ENCODE measurements at places on chromosomes 2 and 18. TPM values are rescaled to one million over a fixed set of nuclear protein-coding genes. Genes with fewer than 3 reads are reported as not detected.

GRCh38 chr2:126200538-126200937 lies 455.4 kb upstream of the GYPC start:
- no peak for DNase-seq
- H3K4me3 ChIP-seq = no peak overlapping the region
- no peaks in the 10 kb centered on the region for H3K36me3 ChIP-seq
- no peaks in the 10 kb centered on the region for H3K4me1 ChIP-seq
- H3K27ac ChIP-seq = no peak overlapping the region

DNA sequence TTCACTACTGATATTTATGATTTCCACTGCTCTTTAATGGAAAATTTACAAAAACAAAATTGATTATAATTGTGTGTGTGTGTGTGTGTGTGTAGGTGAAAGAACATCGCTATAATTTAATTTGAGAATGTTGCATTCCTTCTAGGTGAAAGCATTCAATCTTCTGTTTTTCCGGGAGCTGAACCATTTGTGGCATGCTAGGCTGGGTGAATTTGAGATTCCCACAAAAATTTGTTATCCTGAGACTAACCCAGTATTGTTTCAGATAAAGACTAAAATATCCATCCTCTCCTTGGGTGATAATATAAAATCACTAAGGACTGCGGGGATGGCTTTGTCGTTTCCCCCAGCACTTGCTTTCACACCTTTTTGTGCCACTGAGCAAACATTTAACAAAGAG lies 911.2 kb upstream of the PIK3C3 start:
- H3K27ac ChIP-seq = no peak overlapping the region
- H3K36me3 ChIP-seq = no peaks in the 10 kb centered on the region
- H3K4me3 ChIP-seq = no peak overlapping the region

GRCh38 chr2:1678609-1679008 lies 65.7 kb downstream of the PXDN start:
- peaks cover 5% of the 10 kb centered on the region for H3K4me1 ChIP-seq
- peak; percentile 41 for DNase-seq
- H3K27ac ChIP-seq = no peak overlapping the region

- H3K4me3 ChIP-seq = no peak overlapping the region
- H3K27ac ChIP-seq = no peak overlapping the region
- no peaks in the 10 kb centered on the region for H3K36me3 ChIP-seq
- DNase-seq = no peak
Measured at GRCh38 chr18:75529394-75529793, 101.9 kb upstream of the SMIM21 start.

- H3K4me1 ChIP-seq = peaks cover 38% of the 10 kb centered on the region
- DNase-seq = no peak
- no peak overlapping the region for H3K27ac ChIP-seq
- H3K27me3 ChIP-seq = no peaks in the 10 kb centered on the region
- peaks cover 41% of the 10 kb centered on the region for H3K36me3 ChIP-seq
- H3K4me3 ChIP-seq = no peak overlapping the region
Measured at GRCh38 chr2:54986264-54986663, 64.0 kb downstream of the RTN4 start.

DNA sequence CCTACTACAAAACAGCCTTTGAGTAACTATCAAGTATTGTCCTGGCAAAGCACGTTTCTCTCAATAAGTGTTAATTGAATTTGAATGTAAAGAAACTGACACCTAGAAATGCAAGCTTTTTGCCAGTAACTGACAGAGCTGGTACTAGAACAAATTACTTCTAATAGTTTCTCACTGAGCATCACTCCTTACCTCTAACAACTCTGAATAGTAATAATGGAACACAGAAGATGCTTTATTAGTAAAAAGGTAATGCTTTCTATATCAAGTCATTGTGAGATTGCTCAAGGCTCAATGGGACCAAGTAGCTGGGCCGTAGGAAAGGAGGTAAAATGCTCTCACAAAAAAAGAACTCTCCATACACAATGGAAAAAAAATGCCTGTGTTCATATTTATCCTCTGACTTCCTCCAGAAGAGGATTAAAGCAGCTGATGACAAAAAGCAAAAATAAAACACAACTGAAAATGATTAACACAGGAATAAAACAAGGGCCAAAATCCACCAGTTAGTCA lies 11.8 kb downstream of the RASGRP3 start:
- no peak overlapping the region for H3K27ac ChIP-seq
- no peak overlapping the region for H3K4me3 ChIP-seq
- H3K4me1 ChIP-seq = peaks cover 18% of the 10 kb centered on the region
- DNase-seq = no peak
- H3K36me3 ChIP-seq = no peaks in the 10 kb centered on the region
- H3K27me3 ChIP-seq = no peaks in the 10 kb centered on the region

DNA sequence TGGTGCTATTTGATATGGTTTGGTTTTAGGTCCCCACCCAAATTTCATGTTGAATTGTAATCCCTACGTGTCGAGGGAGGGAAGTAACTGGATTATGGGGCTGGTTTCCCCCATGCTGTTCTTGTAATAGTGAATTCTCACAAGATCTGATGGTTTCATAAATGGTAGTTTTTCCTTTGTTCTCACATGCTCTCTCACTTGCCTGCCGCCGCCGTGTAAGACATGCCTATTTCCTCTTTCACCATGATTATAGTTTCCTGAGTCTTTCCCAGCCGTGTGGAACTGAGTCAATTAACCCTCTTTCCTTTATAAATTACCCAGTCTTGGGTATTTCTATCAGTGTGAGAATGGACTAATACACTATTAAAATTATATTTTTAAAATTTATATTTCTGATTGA lies 7.3 kb downstream of the DIS3L2 start:
- H3K36me3 ChIP-seq = no peaks in the 10 kb centered on the region
- H3K4me1 ChIP-seq = peaks cover 14% of the 10 kb centered on the region
- H3K27me3 ChIP-seq = no peaks in the 10 kb centered on the region
- no peak for DNase-seq

DNA sequence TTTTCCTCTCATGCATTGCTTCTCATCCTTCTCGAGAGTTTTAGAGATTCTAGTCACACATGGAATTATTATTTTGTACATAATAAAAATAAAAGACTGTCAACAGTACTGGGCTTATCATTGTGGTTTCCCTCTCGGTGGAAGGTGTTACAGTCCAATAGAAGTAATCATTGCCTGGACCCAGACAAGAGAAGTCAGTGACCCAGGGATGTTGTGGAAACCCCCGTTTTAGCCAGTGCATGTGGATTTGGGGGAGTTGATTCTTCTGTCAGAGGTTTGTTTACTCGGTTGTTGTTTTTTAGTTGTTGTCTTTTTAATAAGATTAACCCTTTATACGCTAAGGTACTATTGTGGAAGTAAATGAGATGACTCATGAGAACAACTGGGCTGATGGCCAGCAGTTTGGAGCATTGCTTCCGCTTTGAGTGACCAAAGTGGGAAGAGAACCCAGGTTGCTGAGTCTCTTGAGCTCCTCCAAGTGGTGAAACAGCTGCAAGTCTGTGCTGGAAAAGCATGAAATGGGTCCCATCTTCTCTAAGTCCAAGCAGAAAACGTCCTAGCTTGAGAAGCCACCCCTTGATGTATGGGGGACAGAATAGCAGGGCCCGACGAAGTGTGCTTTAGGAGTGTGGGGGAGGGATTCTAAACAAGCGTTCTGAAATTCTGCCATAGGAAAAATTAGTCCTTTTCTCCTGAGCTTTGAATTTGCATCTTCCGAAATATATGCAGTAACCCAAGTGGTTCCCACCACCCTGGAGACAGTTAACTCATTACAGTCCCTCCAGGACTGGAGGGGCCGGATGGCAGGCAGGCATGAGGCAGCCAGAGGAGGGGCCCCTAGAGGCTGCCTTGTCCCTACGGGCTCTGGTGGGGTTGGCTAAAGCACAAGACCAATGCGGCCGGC lies 61.8 kb upstream of the GPR45 start:
- H3K36me3 ChIP-seq = no peaks in the 10 kb centered on the region
- peak; percentile 54 for DNase-seq
- no peak overlapping the region for H3K4me3 ChIP-seq
- peaks cover 9% of the 10 kb centered on the region for H3K4me1 ChIP-seq
- no peak overlapping the region for H3K27ac ChIP-seq

GRCh38 chr2:20224716-20225293 lies at the start of gene SDC1:
Gene SDC1 (minus strand): TSS chr2:20225130. CDS start chr2:20224867, 263 bp downstream.
- peaks cover 35% of the 10 kb centered on the region for H3K27me3 ChIP-seq
- peak within 1 kb of the TSS; percentile 82 for H3K27ac ChIP-seq
- H3K4me1 ChIP-seq = peaks cover 29% of the 10 kb centered on the region
- H3K4me3 ChIP-seq = peak within 1 kb of the TSS; percentile 70
- DNase-seq = peak; percentile 68
- H3K36me3 ChIP-seq = no peaks in the 10 kb centered on the region

DNA sequence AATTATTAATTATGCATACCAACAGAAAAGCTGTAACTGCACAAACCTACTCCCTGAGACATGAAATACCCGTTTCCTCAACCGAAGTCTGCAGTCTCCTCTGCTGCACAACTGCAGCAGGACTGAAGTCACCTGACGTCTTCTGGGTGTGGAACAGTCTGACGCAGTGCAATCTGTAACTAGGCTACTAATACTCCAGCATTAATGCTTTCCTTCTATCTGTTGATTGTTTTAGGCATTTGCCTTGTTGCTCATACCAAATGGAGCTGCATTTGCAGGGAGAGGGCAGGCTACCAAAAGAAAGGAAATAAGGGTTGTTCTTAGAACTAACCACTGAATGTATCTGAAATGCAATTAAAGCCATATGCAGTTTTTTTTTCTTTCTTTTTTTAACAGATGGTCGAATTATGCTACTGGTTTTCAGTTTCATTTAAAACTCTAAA lies 40.1 kb downstream of the RTN4 start:
- H3K36me3 ChIP-seq = no peaks in the 10 kb centered on the region
- no peaks in the 10 kb centered on the region for H3K27me3 ChIP-seq
- H3K4me3 ChIP-seq = peak overlapping the region; percentile 46
- peak overlapping the region; percentile 68 for H3K27ac ChIP-seq
- peaks cover 90% of the 10 kb centered on the region for H3K4me1 ChIP-seq

DNA sequence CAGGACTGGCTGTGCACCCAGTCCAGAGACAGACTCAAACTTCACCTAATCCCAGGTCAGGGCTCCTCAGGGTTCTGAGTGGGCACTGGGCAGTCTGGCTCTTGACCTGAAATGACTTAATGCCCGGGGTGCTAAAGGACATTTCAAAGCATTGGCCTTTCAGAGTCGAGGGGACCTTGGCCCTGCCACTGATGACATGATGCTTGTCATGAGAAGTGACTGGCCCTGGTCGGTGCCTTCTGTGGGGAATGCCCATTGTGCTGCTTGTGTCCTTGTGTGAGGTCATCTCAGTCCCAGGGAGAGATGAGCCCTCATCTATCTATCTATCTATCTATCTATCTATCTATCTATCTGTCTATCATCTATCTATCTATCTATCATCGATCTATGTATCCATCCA lies 81.3 kb downstream of the CTAGE1 start:
- DNase-seq = no peak
- no peaks in the 10 kb centered on the region for H3K27me3 ChIP-seq
- no peaks in the 10 kb centered on the region for H3K36me3 ChIP-seq
- peaks cover 26% of the 10 kb centered on the region for H3K4me1 ChIP-seq
- H3K4me3 ChIP-seq = no peak overlapping the region

DNA sequence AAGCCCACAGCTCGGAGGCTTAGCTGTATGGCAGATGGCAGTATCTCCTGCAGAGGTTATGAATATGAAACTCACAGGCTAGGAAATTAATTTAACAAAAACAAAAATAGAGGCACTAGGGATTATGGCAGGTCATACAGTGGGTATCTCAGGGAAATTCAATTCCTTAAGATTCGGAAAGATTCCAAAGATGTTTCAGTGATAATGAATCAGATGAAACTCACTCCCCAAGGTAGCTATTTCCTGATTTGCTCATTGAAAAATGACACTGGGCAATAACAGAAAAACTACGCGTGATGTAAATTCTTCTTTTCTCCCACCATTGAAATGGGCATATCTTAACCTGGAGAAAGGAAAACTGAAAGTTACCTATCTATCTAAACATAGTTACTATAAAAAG lies 414.1 kb downstream of the STK39 start:
- H3K4me1 ChIP-seq = no peaks in the 10 kb centered on the region
- no peak overlapping the region for H3K27ac ChIP-seq
- no peak overlapping the region for H3K4me3 ChIP-seq
- no peaks in the 10 kb centered on the region for H3K27me3 ChIP-seq

- H3K36me3 ChIP-seq = peaks cover 8% of the 10 kb centered on the region
- no peak overlapping the region for H3K27ac ChIP-seq
- H3K4me1 ChIP-seq = peaks cover 15% of the 10 kb centered on the region
Measured at GRCh38 chr2:42569883-42570282, 1.5 kb downstream of the MTA3 start.

TBC1D8 gene
- 30.2 TPM for total RNA-seq

DNA sequence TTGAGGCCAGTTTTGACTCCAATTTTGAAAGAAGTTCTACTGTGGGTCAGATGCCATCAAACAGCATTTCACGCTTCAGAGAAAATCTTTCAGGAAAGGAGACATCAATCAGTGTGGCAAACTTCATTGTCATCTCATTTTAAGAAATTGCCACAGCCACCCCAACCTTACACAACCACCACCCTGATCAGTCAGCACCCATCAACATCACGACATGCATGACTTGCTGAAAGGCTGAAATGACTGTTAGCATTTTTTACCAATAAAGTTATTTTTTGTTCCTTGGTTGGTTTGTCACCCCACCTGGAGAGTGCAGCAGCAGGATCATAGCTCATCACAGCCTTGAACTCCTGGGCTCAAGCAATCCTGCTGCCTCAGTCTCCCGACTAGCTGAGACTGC lies 10.4 kb downstream of the DNAJC10 start:
- peaks cover 68% of the 10 kb centered on the region for H3K36me3 ChIP-seq
- H3K27ac ChIP-seq = no peak overlapping the region
- no peaks in the 10 kb centered on the region for H3K27me3 ChIP-seq
- H3K4me1 ChIP-seq = no peaks in the 10 kb centered on the region

FBXO48 gene
- 2.3 TPM for total RNA-seq

DNA sequence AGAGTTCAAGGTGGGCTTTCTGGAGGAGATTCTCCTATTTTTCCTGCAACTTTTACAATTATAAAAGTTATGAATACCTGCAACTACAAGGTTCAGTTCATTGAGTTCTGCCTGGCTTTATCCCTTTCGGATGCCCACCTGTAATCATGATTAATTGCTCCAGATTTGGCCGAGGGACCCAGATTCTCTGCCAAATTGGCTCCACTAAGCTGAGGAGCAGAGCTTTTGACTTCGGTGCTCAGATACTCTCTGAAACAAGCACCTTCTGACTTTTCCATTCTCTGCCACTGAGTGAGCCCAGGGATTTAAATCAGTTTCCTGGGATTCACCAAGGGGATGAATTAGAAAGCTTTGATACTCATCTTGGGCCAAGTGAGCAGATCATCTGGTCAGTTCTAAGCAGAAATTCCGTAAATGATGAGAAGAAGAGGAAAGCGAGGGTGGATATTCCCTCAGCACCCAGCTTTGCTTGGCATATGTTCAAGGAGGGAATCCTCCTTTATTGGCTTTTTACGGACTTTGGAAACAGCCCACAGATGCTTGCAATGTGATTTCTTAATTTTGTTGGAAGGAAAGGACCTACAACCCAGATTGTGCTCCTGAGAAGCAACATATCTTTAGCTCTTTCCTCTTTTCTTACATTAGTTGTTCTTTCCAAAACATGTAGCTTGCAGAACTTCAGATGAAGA lies 179.2 kb downstream of the SETBP1 start:
- no peak overlapping the region for H3K27ac ChIP-seq
- H3K4me1 ChIP-seq = peaks cover 14% of the 10 kb centered on the region
- H3K4me3 ChIP-seq = no peak overlapping the region

Data from lower lobe of right lung (tissue), 2 donors.